ENCODE measurements at places on chromosomes 4 and X. TPM values are rescaled to one million over a fixed set of nuclear protein-coding genes. Genes with fewer than 3 reads are reported as not detected.
A peak's percentile ranks its signal among the peaks of the same experiment; 100 is the strongest.

The GYPA gene
- 0.81 TPM for polyA plus RNA-seq

The ENPP6 gene
- not detected for polyA plus RNA-seq

GRCh38 chrX:10039821-10040793 lies 72.9 kb downstream of the CLDN34 start:
- no peak for DNase-seq
- no peaks in the 10 kb centered on the region for H3K36me3 ChIP-seq
- no peaks in the 10 kb centered on the region for H3K27me3 ChIP-seq
- H3K27ac ChIP-seq: no peak overlapping the region

- no peak for DNase-seq
- H3K4me1 ChIP-seq: no peaks in the 10 kb centered on the region
- no peaks in the 10 kb centered on the region for H3K36me3 ChIP-seq
- H3K4me3 ChIP-seq: no peak overlapping the region
Measured at GRCh38 chr4:32689518-32689917, 1969.3 kb downstream of the PCDH7 start.

The LAGE3 gene
- polyA plus RNA-seq: 71.4 TPM

DNA sequence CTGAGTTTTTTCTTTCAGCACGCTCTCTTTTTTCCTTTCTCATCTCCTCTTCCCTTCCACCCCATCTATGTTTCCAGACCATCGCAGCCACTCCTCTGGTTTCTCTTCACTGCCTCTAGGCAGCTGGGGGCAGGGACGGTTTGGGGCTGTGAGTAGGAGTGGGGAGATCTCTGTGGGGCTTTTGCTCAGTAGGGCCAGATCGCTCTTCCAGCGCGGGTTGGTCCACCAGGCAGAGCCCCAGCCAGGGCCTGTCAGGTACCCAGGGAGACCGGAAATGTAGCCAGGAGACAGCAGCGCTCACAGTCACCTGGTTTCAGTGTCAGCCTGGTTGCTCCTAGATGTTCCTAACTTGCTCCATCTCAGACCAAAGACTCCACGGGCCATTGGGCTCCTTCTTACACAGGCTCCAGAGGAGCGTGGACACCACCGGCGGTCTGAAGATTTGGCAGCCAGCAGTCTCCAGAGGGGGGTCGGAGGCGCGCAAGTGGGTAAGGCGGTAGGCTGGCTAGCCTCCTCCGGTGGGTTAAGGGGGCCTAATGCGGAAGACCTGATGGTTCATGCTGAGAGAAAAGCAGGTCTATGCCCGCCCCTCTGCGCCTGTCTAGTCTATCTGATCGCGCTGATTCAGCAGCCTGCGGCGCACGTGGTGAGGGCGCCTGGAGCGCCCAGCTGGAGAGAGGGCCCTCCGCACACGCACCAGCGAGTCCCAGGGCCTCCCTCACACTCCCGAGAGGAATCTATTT lies 1.8 kb downstream of the FGF5 start:
- H3K27me3 ChIP-seq: peaks cover 100% of the 10 kb centered on the region
- H3K4me3 ChIP-seq: no peak overlapping the region
- peaks cover 10% of the 10 kb centered on the region for H3K4me1 ChIP-seq
- no peak overlapping the region for H3K27ac ChIP-seq
- peak; percentile 16 for DNase-seq
- no peaks in the 10 kb centered on the region for H3K36me3 ChIP-seq

DNA sequence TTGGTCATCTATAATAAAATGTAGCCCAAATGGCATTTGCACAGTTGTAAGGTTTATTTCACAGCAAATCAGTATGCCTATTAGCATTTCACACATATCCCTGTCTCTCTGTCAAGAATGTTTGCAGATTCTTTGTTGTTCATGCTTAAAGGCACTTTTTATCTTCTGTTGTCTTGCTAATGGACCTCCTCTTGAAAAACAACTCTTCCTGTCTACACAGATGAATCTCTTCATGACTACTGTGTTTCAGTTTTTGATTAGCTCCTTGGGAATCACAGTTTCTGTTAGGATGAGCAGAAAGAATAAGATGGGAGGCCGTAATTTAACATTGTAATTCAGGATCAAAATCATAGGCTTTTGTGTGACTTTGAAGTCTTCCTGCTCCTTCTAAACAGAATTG lies 35.5 kb upstream of the SLC4A4 start:
- peaks cover 12% of the 10 kb centered on the region for H3K4me1 ChIP-seq
- H3K27me3 ChIP-seq: no peaks in the 10 kb centered on the region
- no peak overlapping the region for H3K27ac ChIP-seq
- H3K4me3 ChIP-seq: no peak overlapping the region
- H3K36me3 ChIP-seq: no peaks in the 10 kb centered on the region
- DNase-seq: no peak

The PARM1 gene
- 8.1 TPM for polyA plus RNA-seq

The TCEANC gene
- 3.5 TPM for polyA plus RNA-seq

The SPON2 gene
- 1.2 TPM for polyA plus RNA-seq

- no peak for DNase-seq
- H3K4me1 ChIP-seq: no peaks in the 10 kb centered on the region
- H3K36me3 ChIP-seq: no peaks in the 10 kb centered on the region
- no peaks in the 10 kb centered on the region for H3K27me3 ChIP-seq
- H3K4me3 ChIP-seq: no peak overlapping the region
Measured at GRCh38 chr4:135777361-135777760, 1575.8 kb upstream of the PABPC4L start.

GRCh38 chrX:13716455-13716854 lies 18.0 kb downstream of the TRAPPC2 start:
- H3K4me3 ChIP-seq: no peak overlapping the region
- no peaks in the 10 kb centered on the region for H3K27me3 ChIP-seq
- H3K4me1 ChIP-seq: peaks cover 3% of the 10 kb centered on the region
- peaks cover 38% of the 10 kb centered on the region for H3K36me3 ChIP-seq
- no peak for DNase-seq
- H3K27ac ChIP-seq: no peak overlapping the region

DNA sequence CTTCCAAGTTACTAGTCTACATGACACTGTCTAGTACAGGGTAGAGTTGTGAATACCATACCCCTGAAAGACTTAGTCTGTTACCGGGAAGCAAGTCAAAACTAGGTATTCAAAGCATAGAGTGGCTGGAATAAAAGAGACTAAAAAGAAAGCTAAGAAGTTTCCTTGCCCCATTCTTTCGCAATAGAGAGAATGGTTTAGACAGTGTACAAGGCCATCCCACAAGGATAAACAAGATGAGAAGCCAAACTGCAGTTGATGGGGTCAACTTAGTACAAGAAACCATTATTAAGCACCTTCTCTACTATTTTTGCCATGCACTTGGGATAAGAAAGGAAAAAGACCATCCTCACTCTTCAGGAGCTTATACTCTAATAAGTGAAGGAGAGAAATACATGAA lies 30.3 kb downstream of the AMMECR1 start:
- H3K36me3 ChIP-seq: no peaks in the 10 kb centered on the region
- H3K4me3 ChIP-seq: no peak overlapping the region
- peak; percentile 41 for DNase-seq
- no peaks in the 10 kb centered on the region for H3K27me3 ChIP-seq
- no peaks in the 10 kb centered on the region for H3K4me1 ChIP-seq

DNA sequence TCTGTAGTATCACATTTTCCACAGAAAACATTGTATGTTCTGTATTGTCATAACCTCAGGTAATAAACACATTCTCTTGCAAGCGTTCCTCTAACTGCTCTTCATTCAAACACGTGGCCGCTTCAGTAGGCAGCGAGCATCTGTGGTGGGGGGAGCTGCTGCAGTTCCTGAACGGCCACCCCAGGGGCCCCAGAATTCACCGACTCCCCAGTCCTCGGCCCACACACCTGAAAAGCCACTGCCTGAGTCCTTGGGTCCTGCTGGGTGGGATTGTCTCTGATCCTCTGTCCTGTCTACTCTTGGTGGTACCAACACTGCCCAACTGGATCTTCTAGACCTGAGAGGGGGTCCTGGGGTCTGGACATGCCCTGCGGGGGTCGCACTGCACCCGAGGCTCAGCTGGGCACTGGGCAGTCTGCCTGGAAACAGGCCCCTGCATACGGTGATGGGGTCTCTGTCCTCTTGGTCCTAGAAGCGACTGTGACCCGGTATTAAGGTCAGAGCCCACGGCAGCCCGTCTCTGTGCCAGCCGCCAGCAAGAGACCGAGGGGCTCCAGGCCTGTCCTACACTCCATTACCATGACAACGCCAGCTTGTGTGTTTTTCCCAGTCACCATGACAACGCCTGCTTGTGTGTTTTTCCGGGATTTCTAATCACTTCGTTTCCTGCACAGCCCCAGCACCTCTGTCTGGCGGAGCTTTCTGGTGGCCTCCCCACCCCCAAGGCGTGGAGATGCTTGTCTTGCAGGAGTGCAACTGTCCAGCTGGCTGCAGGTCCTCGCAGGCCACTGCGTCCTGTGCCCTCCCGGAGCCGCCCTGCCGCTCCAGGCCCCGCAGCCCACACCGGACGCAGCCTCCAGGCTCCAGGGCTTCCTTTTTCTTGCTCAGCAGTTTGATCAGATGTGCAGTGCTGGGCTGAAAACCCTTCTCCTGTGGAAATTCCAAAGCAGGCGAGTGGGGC lies 16.0 kb downstream of the CTBP1 start:
- no peak overlapping the region for H3K27ac ChIP-seq
- DNase-seq: no peak
- no peaks in the 10 kb centered on the region for H3K4me1 ChIP-seq
- H3K36me3 ChIP-seq: peaks cover 12% of the 10 kb centered on the region

GRCh38 chr4:109233570-109233969 lies 68.9 kb downstream of the COL25A1 start:
- no peaks in the 10 kb centered on the region for H3K36me3 ChIP-seq
- H3K27me3 ChIP-seq: no peaks in the 10 kb centered on the region
- H3K27ac ChIP-seq: no peak overlapping the region
- DNase-seq: no peak
- no peaks in the 10 kb centered on the region for H3K4me1 ChIP-seq

The CPLX1 gene
- not detected for polyA plus RNA-seq

GRCh38 chr4:84924434-84924833 lies 42.1 kb downstream of the WDFY3 start:
- no peak for DNase-seq
- H3K36me3 ChIP-seq: no peaks in the 10 kb centered on the region
- H3K4me1 ChIP-seq: no peaks in the 10 kb centered on the region
- H3K27me3 ChIP-seq: no peaks in the 10 kb centered on the region
- H3K27ac ChIP-seq: no peak overlapping the region
- no peak overlapping the region for H3K4me3 ChIP-seq

- no peaks in the 10 kb centered on the region for H3K27me3 ChIP-seq
- H3K27ac ChIP-seq: no peak overlapping the region
- H3K4me3 ChIP-seq: no peak overlapping the region
- peaks cover 22% of the 10 kb centered on the region for H3K4me1 ChIP-seq
Measured at GRCh38 chr4:146368209-146368608, 153.5 kb downstream of the SLC10A7 start.

- no peaks in the 10 kb centered on the region for H3K36me3 ChIP-seq
- no peak overlapping the region for H3K4me3 ChIP-seq
- H3K27me3 ChIP-seq: no peaks in the 10 kb centered on the region
Measured at GRCh38 chr4:78591404-78591803, 39.8 kb downstream of the ANXA3 start.

GRCh38 chr4:183029365-183029764 lies 69.7 kb upstream of the WWC2 start:
- DNase-seq: no peak
- no peak overlapping the region for H3K27ac ChIP-seq
- no peak overlapping the region for H3K4me3 ChIP-seq
- no peaks in the 10 kb centered on the region for H3K27me3 ChIP-seq
- no peaks in the 10 kb centered on the region for H3K36me3 ChIP-seq

- peak; percentile 41 for DNase-seq
- H3K27me3 ChIP-seq: no peaks in the 10 kb centered on the region
- H3K4me3 ChIP-seq: no peak overlapping the region
- peaks cover 11% of the 10 kb centered on the region for H3K4me1 ChIP-seq
Measured at GRCh38 chr4:144709793-144710525, 64.0 kb downstream of the HHIP start.

DNA sequence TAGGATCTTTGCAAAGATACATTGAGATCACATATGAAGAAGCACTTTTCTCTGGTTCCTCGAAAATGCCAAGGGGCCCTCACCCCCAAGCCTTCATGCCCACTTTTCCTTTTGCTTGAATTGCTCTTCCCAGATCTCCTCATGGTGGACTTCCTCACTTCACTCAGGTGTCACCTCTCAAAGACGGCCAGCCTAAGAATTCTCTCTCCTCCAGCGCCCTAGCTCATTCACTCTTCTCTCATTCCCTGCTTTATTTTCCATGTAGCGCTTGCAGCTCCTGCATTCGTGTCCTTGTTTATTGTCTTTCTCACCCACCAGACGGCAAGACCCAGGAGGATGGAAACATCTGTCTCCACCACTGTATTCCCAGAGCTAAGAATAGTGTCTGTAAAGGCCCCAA lies 32.9 kb downstream of the CCKAR start:
- no peak for DNase-seq
- no peaks in the 10 kb centered on the region for H3K4me1 ChIP-seq
- no peaks in the 10 kb centered on the region for H3K36me3 ChIP-seq
- no peaks in the 10 kb centered on the region for H3K27me3 ChIP-seq
- H3K27ac ChIP-seq: no peak overlapping the region

The CLCN5 gene
- polyA plus RNA-seq: 6.2 TPM

- no peak overlapping the region for H3K27ac ChIP-seq
- H3K36me3 ChIP-seq: no peaks in the 10 kb centered on the region
- no peak overlapping the region for H3K4me3 ChIP-seq
- H3K27me3 ChIP-seq: no peaks in the 10 kb centered on the region
Measured at GRCh38 chrX:20452487-20452886, 185.8 kb upstream of the RPS6KA3 start.

GRCh38 chr4:102343964-102344519 lies 1.2 kb downstream of the SLC39A8 start:
- peaks cover 18% of the 10 kb centered on the region for H3K4me1 ChIP-seq
- no peaks in the 10 kb centered on the region for H3K36me3 ChIP-seq
- DNase-seq: no peak

- H3K27me3 ChIP-seq: no peaks in the 10 kb centered on the region
- H3K27ac ChIP-seq: no peak overlapping the region
- no peak overlapping the region for H3K4me3 ChIP-seq
- no peaks in the 10 kb centered on the region for H3K4me1 ChIP-seq
- DNase-seq: no peak
Measured at GRCh38 chr4:42248972-42249371, 96.5 kb upstream of the BEND4 start.

DNA sequence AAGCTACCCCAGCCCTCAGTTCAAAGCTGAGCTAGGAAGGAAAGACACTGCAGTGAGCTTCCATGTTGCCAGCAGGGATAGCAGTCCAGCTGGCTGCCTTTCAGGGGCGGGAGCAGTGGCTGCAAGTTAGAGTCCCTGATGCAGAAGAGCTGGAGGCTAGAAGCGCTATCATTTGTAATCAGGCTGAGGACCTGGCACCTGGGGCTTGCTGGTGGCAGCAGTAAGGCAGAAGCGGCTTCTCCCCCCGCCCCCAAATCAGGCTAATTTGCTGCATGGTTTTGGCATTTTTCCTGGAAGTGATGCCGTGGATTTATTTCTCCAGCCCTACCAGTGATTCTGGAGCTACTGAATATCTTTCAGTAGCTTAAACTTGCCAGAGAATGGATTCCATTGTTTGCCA lies 203.3 kb downstream of the CLCN4 start:
- no peaks in the 10 kb centered on the region for H3K36me3 ChIP-seq
- DNase-seq: peak; percentile 16
- no peak overlapping the region for H3K27ac ChIP-seq

DNA sequence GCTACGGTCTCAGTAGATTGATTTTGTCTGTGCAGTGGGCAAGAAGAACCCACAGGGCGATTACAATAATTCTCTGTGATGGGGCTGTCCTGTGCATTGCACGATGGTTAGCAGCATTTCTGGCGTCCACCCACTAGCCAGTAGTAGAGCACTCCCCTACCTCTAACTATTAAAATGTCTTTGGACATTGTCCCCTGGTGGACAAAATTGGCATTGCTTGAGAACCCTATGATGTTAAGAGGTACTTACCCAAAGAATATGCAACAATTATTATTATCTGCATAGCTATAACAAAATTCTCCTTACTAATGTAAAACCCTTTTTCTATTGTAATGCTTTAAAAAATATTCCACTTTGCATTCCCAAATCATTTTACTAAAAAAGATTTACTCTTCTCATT lies 109.5 kb upstream of the VCX3A start:
- no peak overlapping the region for H3K27ac ChIP-seq
- no peaks in the 10 kb centered on the region for H3K27me3 ChIP-seq
- no peak for DNase-seq
- H3K36me3 ChIP-seq: no peaks in the 10 kb centered on the region
- no peaks in the 10 kb centered on the region for H3K4me1 ChIP-seq
